Stimulated activated CD4-positive, alpha-beta T cell treated with anti-CD3 and anti-CD28 coated beads, Interleukin-4, amount 100 ng/mL, for 48 hours (primary cell): ENCODE measurements at places on chromosomes 12 and 14.

DNA sequence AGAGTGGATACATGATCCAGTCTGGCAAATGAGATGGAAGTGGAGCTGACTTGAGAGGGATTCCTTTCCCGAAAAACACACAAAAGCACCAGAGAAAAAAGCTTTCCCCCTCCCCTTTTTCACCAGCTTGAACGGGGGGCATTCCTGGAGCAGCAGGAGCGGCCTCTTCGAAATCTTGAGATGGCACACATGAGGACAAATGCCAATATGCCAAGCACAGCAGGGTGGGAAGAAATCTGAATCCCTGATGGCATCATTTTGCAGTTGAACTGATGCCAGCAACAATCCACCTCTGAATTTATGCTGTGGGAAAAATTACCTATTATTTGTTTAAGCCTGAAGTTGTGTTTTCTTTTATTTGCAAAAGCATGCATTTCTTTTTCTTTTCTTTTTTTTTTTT, 29.7 kb upstream of the BICD1 start:
- DNase-seq: no peak

GRCh38 chr12:88325816-88326189, 183.7 kb downstream of the TMTC3 start:
- DNase-seq: no peak

DNA sequence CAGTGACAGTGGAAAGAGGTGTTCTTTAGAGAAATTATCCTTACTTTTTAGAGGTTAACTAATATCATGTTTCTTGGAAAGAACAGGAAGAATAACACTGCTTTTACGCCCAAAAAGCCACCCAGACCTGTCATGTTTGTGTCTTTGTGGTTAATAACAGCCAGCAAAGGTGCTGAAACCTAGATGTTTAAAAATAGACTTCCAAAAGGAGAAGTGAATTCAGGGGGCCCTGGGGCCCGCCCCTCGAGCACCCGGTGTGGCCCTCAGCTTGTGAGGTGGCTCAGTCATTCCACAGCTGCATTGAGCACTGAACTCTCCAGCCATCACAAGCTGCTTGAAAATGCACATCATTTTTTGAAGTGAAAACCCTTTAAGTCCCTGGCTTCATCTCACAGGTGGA, 20.8 kb upstream of the AMN start:
- DNase-seq: no peak

DNA sequence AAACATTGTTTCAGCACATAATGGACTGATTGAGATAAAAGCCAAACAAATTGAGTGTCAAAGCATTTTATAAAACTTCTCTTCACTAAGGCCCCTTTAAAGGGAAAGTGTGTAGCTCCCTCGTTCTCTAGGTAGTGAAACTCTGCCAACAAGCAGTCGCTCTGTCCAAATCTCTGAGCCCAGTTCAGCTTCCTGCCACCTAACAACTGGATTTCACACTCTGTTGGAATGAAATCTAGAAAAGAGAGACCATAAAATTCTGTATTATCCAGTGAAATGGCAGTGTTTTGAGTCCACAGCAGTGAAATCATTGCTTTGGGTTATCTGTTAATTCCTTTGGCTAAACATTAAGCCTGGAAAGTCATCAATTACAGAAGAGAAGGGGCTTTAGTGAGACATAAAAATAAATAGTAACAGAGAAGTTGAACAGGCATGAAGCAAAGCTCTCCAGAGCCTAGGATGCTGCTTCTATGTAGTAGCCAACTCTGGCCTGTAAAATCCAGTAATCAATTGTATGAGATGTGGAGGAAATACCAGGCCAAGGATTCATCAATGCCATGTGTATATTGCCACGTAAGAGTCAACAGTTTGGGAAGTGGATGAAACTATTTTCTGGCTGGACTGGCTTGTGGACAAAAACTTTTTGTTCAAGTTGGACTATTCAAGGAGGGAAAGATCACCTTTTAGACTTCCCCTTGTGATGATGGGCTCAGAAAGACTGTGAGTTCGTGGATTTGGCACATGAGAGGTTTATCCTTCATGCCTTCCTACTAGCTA, 122.5 kb downstream of the WIF1 start:
- no peak for DNase-seq

GRCh38 chr14:73269729-73270531, 32.6 kb downstream of the PAPLN start:
- no peak for DNase-seq

DNA sequence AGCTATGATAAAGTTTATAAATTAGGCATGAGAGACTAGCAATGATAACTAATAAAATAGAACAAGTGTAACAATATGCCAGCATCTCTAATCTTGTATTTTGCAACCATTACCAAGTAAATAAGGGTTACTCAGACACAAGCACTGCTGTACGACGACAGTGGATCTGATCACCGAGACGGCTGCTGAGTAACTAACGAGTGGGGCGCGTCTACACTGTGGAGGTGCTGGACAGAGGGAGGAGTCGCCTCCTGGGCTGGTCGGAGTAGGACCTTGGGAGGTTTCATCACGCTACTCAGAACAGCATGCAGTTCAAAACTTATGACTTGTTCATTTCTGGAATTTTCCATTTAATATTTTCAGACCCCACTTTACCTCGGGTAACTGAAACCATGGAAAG, 18.4 kb downstream of the COA8 start:
- no peak for DNase-seq

DNA sequence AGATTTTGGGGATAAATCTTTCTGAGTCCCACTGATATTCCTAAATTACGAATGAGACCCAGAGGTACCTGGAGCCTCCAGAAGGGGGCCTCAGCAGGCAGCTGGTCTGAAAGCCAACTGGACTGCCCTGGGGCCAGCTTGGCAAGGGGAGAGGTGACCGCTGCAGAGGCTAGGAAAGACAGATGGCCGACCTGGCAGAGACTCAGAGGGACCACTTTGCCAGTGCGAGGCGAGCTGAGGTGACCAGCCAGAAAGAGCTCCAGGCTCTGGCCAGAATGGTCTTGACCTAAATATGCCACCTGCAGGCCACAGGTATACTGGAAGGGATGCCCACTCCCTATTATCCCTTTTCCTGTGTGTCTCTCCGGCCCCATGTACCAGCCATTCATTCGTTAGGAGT, 256.8 kb upstream of the GARIN6 start:
- no peak for DNase-seq

DNA sequence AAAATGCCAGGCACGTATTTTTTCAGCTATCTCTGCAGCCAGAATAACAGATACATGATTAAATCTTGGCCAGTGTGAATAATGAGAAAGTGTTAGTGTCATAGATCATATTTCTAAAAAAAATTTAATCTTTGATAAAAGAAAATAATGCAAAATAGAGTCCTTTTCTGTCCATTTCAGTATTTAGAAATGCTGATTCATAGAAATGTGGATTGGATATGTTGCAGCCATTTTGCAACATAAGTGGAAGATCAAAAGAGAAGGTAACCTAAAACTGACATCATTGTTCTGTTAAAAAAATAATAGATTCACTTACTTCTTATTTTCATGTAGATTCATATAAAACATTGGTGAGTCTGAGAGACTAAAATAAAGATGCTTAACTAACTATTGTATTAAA, 1010.3 kb downstream of the LRFN5 start:
- no peak for DNase-seq

DNA sequence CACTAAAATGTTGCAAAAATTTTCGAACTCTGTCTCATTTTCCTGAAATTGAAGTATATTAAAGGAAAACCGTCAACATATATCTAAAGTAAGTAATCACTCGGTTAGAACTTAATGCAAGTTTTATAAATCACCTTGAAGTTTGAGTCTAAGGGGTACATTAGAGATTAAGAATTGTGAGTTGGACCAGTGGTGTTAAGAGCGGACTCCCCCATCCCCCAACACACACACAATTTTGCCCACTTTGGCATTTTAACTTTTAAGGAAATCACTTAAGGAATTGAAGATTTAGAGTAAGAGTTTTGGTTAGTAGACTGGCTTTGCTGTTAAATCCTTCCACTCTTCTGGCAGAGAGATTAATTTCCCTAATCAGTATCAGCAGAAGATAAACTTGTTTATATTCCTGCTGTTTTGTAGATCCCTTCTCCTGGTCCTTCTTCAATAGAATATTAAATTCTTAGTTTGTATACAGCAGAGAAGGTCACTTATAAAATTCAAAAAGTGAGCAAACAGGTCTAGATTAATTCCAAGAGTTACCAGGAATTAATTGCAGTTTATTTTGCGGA, 1.5 kb downstream of the HIF1A start:
- DNase-seq: no peak

- DNase-seq: no peak
These were observed 64.3 kb downstream of the ANKS1B start for GRCh38 chr12:99920353-99920960.

GRCh38 chr12:63305901-63306875, 155.2 kb upstream of the AVPR1A start:
- no peak for DNase-seq

DNA sequence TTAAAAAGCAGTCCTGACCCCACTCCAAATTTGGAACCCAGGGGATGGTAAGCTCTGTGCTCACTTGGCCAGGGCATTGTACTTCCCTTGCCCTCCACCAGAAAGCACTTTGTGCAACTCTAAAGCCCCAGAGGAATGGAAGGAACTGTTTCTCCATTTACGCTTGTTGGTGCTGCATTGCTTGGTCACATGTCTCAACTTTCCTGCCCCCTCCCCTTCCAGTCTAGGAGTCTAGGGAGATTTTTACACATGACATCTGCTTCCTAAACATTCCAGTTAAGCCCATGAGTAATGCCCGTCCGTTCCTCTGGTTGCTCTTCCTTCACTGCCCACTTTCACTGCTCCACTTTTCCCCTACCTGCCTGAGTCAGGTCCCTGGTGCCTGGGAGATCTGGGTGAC, 92.6 kb upstream of the MAP1LC3B2 start:
- no peak for DNase-seq

DNA sequence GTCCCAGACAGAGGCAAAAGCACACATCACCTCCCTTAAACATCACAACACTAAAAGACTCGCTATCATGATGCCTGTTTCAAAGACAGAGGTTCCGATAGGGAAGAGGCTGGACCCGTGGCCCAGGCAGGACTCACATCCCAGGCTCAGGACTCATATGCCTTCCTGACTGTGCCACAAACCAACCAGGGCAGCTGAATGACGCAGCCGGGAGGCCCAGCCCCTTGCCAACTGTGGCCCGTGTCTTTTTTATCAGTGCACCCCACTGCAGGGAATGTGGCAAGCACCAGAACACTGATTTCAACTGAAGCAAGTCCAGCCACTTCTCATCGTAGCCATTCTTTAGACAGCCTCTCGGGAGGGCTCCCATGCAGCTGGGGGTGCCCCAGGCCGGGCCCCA, 132.3 kb downstream of the KSR2 start:
- DNase-seq: no peak

DNA sequence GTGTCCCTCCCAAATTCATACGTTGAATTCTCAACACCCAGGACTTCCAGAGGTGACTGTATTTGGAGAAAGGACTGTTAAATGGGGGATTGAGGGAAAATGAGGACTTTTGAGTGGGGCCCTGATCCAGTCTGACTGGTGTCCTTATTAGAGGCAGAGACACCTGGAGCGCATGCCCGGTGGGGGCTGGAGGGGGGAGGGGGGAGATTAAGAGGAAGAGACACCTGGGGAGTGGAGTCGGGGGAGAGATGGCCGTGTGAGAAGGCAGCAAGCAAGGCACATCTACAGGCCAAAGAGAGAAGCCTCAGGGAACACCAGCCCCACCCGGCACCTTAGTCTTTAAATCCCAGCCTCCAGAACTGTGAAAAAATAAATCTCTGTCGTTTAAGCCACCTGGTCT, 209.7 kb downstream of the SLC41A2 start:
- DNase-seq: no peak

DNA sequence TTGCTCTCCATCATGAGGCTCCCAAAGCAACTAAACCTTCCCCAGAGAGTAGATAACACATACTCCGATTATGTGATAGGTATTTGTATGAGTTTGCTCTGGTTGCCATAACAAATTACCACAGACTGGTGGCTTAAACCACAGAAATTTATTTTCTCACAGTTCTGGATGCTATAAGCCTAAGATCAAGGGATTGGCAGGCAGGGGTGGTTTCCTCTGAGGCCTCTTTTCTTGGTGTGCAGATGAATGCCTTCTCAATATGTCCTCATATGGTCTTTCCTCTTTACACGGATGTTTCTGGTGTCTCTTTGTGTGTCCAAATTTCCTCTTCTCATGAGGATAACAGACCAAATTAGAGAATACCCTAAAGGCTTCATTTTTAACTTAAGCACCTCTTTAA, 285.8 kb upstream of the GRIP1 start:
- DNase-seq: no peak

GRCh38 chr12:40149673-40150260, 43.9 kb upstream of the SLC2A13 start:
- DNase-seq: no peak

- DNase-seq: no peak
These were observed 77.1 kb downstream of the ARF6 start for GRCh38 chr14:49969961-49970360.

DNA sequence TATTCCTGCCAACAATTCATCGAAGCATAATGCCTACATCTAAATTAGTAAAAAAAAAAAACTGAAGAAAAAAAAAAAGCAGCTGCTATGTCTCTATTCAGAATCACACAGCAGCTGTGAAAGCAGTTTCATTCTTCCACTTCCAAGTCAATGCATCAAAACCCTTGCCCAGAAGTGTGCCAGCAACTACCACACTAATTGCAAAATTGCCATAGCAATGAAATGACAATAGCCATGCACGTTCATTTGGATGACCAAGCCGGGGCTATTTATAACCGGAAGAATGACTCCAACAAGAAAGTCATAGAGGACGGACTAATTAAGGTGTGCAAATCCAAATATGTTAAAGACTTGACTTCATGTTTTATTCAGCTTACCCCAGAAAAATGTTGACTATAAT, 42.5 kb downstream of the SLC2A13 start:
- no peak for DNase-seq

DNA sequence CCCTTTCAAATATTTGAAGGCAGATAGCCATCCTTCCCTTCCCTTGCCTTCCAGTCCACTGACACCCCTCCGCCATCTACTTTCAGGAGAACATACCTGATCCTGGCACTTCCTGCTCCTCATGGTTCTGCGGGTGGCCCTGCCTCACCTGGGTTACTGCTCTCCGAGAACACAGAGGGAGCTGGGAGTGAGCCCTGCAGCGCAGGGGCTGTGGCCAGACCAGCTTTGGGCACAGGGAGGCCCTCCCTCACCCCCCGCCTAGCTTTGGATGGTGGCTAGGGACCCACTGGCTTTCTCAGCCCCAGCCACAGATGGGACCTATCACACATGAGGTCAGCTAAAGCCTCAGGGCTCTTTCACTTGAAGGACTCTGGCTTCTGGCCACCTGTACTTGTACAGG, 12.4 kb downstream of the IQSEC3 start:
- no peak for DNase-seq

DNA sequence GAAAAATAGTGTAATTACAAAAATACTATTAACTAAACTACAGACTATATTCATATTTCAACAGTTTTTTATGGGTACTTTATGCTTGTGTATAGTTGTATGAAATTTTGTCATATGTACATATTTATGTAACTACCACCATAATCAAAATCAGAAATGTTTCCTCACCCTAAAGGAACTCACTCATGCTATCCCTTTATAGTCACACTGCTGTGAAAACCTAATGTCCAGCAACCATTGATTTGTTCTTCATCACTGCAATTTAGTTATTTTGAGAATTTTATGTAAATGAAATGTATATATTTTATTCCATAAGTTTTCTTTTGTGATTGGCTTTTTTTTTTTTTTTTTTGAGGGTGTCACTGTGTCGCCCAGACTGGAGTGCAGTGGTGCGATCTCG, 278.9 kb upstream of the SLC16A7 start:
- DNase-seq: no peak
